ENCODE measurements at places on chromosomes 1 and 21.

GRCh38 chr1:85343213-85343611 is 66.8 kb upstream of the BCL10 start:
- DNase-seq = no peak

- no peak for DNase-seq
These were observed 35.5 kb downstream of the RHOU start for GRCh38 chr1:228770779-228771223.

- DNase-seq = no peak
These were observed 53.1 kb downstream of the CAMK2N1 start for GRCh38 chr1:20432891-20433290.

GRCh38 chr1:31408788-31409318 is 4.2 kb upstream of the SERINC2 start:
- DNase-seq = no peak

DNA sequence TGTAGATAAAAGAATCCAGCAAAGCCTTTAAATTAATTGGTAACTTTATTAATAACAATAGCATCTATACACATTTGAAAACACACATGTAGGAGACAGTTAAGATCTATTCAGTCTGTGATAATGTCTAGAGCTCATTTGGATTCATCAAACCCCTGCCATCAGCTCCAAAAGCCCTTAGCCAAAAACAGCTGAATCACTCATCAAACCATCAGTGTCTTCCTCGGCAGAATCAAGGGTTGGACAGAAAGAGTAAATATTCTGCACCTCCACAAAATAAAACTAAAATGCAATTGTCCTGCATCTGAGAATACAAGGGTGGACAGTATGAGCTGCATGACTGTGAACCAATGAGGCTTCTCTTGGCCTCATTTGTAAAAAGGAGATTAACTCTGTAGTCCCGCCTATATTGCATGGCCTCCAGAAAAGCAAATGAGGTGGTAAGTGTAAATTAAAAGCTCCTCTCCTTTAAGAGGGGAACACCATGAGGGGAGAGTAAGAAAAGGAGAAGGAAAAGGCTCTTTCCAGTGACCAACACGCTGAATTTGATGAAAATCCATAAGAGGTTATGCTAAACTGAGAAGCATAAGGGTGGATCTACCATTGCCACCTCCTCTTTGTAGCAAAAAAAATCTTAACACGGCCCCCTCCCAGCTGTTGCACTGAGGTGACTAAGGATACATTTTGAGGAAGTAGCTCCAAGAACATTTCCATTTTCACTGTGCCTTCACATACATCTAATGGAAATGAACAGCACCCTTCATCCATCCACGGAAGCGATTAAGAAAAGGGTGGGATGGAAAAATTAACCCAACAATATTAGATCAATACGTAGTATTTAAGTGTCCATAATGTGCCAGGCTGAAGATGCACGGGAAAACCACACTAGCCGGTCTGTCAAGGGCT is 14.7 kb upstream of the BOLA1 start:
- no peak for DNase-seq

- no peak for DNase-seq
These were observed 56.1 kb upstream of the MRPS6 start for GRCh38 chr21:34017039-34017961.

GRCh38 chr1:61344696-61345095 is 262.3 kb downstream of the NFIA start:
- no peak for DNase-seq

GRCh38 chr1:6181347-6181770 is 1.2 kb upstream of the CHD5 start:
- no peak for DNase-seq

DNA sequence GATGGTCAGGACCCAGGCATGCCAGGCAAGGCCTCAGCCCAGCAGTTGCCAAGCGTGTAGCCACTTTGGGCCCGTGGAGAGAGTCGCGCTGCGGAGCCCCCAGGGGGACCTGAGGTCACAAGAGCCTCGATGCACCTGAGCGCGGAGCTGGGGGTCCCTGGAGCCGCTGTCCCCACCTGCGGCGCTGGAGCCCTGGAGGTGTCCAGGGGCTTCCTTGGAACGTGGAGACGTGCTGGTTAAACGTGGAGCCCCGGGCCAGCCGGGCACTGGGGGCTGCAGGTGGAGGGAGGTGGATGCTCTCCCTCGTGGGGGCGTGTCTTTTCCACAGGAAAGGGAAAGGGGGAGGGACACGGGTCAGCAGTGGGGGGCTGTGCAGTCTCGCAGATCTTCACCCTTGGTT is 3.1 kb downstream of the PLCH2 start:
- DNase-seq = no peak

Data from activated naive CD4-positive, alpha-beta T cell treated with Interleukin-2 at 50 U/mL for 16 hours (primary cell).